ENCODE measurements at places on chromosomes 7 and 10.

DNA sequence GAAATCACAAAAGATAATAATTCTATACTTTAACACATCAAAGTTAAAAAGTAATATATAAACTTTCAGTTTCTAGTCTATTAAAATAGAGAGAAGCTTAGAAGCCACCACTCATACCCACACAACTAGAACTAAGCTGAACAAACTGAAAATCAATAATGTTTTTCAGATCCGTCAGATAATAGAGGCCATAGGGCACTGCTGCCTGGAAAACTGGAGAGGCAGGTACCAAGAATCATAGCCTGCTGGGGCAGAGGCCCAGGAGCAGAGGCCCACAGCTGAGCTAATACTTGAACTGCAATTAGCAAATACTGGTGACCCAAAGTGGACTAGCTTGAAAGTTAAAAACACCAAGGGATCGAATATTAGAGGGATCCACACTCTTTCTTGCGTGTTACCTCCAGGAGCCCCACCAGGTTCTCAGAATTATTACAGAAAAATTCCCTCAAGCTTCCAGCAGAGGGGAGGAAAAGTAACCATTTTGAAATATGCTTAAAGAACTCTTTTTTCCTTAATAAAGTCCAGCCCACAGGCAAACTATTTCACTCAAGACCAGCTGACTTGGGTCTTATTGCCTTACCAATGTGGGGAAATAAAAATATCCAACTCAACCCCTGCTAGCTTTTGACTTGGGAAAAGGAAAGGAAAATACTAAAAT is 774.1 kb upstream of the IGFBP3 start:
- no peak for DNase-seq

GRCh38 chr10:101389986-101390531 is 36.1 kb downstream of the BTRC start:
- DNase-seq = no peak

DNA sequence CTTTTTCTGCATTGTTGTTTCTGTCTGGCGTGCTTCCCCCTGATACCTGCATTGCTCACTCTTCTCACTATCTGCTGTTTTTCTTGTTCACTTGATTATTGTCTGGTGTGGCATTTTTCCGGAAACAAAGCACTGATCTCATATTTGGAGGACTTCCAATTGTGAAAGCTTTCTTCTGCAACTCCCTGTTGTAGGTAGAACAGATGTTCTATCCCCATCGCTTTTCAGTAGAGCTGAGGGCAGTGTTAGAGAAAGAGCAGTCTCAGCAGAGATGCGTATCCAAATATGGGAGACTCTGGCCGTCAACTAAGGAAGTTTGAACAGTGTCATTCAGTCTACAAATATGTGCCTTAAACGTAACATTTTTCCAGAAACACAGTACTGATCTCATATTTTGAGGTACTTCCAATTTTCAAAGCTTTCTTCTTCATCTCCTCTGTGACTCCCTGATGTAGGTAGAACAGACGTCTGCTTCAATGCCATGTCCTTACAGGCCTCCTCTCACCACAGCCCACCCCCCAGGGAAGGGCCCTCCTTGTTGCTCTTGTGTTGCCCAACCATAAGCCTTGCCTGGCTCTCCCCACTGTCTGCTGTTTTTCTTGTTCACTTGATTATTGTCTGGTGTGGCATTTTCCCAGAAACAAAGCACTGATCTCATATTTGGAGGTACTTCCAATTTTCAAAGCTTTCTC is 27.1 kb upstream of the GJD4 start:
- DNase-seq = no peak

DNA sequence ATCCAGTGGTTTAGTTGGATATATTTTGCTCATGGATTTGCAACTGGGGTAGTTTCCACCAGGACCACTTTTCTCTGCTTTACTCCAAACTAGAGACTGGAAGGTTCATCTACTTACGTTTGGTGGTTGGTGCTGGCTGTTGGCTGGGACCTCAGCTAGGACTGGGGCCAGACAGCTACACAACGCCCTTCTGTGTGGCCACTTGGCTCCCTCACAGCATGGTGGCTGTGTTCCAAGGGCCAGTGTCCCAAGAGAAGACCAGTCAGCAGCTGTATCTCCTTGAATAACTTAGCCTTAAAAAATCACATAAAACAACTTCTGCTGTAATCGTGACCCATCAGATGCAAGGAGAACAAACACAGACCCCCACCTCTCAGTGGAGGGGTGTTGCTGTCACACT is 4.2 kb upstream of the KCNH2 start:
- no peak for DNase-seq

- DNase-seq = no peak
These were observed 134.3 kb downstream of the TAX1BP1 start for GRCh38 chr7:27873981-27874957.

DNA sequence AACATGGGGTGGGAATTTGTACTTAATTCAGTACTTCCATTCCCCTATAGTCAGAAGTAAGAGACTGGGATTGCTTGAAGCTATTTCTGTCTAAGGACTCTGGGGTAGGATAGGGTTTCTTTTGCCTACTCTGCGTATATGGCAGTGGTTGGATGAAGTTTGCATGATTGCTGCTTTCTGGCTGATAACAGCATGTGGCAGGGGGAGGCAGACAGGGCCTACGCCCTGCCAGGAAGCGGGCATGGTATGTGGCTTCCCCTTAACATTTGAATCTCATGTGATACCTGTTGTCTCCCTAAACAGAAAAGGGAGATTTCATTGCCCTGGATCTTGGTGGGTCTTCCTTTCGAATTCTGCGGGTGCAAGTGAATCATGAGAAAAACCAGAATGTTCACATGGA is 57.1 kb downstream of the TACR2 start:
- peak; percentile 38 for DNase-seq

GRCh38 chr7:113799896-113800295 is 118.9 kb downstream of the PPP1R3A start:
- no peak for DNase-seq

- no peak for DNase-seq
These were observed 86.0 kb downstream of the ICA1 start for GRCh38 chr7:8175929-8176369.

Measured in T-helper 9 cell (primary cell).